KG1 (cell line): ENCODE measurements at places on chromosomes 5 and 9.

DNA sequence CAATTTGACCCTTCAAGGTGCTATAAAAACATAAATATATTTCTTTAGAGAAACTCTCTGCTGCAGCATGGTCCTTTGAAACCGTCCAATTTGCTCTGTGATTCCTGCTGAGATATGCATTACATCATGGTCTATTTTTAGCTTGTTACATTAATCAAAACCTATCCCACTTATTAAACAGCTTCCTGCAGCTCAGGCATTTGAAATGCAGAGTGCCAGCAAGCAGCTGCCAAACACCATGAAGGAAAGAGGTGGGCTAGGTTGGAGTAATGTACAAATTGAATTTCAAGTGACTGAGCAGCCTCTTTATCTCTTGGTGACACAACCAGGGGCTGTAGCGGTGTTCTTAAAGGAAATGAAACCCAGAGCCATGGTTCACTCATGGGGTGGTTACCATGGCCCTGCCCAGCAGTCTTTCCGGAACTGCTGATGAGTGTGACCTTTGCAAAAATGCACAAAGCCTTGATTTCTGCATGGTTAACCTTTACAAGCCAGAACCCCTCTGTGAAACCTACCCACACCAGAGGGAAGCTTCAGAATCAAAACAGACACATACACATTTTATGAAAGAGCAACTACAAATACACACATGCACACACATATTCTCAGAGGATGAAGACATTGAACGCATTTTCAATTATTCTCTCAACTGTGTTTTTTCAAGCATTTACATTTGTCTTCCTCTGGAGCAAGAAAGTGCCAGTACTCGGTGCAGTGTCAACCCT is 155.8 kb upstream of the ZNF608 start:
- no peak for DNase-seq

- no peak for DNase-seq
Observed at GRCh38 chr5:115336964-115337363, 40.5 kb upstream of the CCDC112 start.

GRCh38 chr5:60219921-60220320 is 326.4 kb upstream of the PDE4D start:
- no peak for DNase-seq

DNA sequence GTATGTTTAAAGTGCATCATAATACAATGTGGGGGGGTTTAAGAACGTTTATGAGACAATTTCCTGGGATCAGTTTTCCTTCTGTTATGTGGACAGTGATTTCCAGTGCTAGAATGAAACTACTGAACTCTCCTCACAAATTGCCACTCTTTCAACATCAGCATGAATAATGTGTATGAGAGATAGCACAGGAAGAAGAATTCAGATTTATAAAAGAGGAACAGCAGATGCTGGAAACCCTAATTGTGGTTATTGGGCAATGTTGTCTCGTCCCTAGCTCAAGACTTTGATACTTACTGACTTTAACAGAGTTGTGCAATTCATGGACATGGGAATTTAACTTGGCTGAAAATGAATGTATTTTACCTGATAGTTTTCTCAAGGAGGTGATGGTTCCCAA is 410.8 kb upstream of the MEF2C start:
- DNase-seq: no peak

GRCh38 chr5:174614500-174615135 is 109.8 kb upstream of the MSX2 start:
- no peak for DNase-seq

DNA sequence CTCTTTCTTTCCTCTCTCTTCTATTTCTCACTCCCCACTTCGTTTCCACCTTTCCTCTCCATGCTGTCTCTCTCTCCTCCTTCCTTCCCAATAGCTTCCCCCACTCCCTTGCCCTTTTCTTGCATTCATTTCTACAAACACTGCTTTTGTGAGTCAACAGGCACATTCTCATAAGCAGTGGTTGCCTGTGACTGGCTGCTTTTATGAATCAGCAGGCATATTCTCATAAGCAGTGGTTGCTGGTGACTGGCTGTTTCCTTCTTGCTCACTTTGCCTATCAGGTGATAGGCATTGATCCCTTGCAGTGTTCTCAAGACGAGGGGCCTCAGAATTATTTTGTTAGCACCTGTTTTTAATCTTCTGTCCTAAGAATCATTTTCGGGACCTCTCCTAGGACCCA is 116.1 kb upstream of the ACTBL2 start:
- no peak for DNase-seq

DNA sequence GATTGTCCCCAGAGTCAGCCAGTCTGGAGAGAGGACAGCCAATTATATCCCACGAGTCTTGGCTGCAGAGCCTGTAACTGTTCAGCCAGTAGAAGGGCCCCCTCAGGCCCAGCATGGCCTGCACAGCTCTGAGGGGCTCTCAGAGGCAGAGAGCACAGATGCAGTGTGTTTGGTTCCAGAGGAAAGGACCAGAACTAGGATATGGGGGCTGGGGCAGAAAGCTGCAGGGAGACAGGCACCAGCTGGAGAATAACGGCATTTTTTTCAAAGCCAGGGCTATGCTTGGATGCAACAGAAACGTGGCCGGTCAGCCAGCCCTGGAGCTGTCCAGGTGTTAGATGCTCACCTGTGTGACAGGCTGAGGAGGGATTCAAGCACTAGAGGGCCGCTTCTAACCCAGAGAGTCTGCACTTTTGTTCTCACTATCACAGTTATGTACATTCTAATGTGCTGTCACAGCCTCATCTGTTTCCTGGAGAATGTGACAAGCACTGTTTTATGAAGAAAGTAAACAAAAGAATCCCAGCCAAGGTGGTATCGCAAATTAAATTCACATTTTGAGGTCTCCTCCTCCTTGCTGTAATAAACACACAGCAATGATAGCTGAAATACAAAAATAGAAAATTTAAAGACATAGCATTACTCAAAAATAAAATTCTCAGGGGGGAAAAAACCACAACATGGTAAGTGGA is 96.5 kb downstream of the GABBR2 start:
- DNase-seq: no peak

- no peak for DNase-seq
Observed at GRCh38 chr9:130495067-130495466, 50.3 kb downstream of the ASS1 start.

- no peak for DNase-seq
Observed at GRCh38 chr5:132233081-132233480, 5.4 kb upstream of the P4HA2 start.
